Activated CD4-positive, alpha-beta T cell treated with anti-CD3 and anti-CD28 coated beads, Interleukin-2, amount 10 ng/mL, durations not matched to agents 7 days and 5 days (primary cell): ENCODE measurements at places on chromosomes 12 and 14. TPM values are rescaled to one million over a fixed set of nuclear protein-coding genes. Genes with fewer than 3 reads are reported as not detected.

The SERPINA1 gene
- total RNA-seq, result 4.1 TPM

The HOXC6 gene
- not detected for total RNA-seq

The LAG3 gene
- 13.1 TPM for total RNA-seq

The ATN1 gene
- total RNA-seq, result 27.3 TPM

- no peak for DNase-seq
These were observed 446.7 kb upstream of the TMEM132C start for GRCh38 chr12:127820271-127820670.

GRCh38 chr14:93643127-93643526 is 145.2 kb downstream of the PRIMA1 start:
- DNase-seq, result no peak
